ENCODE measurements at places on chromosomes 11 and 22.
A peak's percentile ranks its signal among the peaks of the same experiment; 100 is the strongest.

DNA sequence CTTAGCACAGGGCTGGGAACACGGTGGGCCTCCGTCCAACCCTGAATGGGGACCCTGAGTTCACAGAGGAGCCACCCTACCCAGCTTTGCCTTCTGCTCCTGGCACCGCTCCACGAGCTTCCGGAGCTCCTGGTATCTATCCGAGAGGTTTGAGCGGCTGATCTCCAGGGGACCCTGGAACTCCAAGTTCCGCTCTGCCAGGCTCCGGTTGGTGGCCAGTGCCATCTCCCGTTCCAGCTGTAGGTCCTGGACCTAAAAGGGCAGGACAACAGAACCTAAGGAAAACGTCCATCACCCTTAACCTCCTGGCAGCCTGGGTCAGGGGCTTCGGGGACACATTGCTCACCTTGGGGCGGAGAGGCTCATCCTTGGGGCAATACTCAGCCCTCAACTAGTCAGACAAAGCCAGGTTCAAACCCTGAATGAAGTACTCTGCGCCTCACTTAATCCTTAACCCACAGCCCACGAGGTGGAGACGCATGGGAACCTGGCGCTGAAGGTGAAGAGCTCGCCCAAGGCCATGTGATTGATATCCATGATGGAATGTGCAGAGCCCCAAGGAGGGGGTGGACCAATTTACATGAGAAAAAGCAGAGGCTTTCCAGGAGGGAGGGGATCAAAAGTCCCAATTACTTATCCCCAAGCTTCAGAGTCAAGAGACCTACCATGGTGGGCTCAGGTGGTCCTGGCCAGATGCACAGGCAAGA, 27.1 kb downstream of the VPS37C start:
- DNase-seq: no peak

- DNase-seq: no peak
Measured at GRCh38 chr22:43036282-43036829, 21.4 kb upstream of the PACSIN2 start.

- no peak for DNase-seq
Measured at GRCh38 chr22:20889025-20889704, 28.0 kb upstream of the CRKL start.

GRCh38 chr11:18669219-18669596, 29.4 kb upstream of the TMEM86A start:
- DNase-seq: no peak

DNA sequence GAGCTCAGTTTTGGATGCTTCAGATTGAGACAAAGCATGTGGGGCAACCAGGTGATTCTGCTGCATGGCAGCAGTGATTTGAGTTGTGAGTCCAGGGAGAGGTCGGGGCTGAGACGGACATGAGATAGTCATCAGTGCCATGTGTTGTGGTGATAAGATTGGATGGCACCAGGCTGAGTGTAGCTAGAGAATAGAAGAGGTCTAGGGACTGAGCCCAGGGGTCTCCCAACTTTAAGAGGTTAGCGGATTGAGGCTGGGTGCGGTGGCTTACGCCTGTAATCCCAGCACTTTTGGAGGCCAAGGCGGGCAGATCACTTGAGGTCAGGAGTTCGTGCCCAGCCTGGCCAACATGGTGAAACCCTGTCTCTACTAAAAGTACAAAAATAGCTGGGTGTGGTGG, 6.3 kb upstream of the CTSD start:
- no peak for DNase-seq

DNA sequence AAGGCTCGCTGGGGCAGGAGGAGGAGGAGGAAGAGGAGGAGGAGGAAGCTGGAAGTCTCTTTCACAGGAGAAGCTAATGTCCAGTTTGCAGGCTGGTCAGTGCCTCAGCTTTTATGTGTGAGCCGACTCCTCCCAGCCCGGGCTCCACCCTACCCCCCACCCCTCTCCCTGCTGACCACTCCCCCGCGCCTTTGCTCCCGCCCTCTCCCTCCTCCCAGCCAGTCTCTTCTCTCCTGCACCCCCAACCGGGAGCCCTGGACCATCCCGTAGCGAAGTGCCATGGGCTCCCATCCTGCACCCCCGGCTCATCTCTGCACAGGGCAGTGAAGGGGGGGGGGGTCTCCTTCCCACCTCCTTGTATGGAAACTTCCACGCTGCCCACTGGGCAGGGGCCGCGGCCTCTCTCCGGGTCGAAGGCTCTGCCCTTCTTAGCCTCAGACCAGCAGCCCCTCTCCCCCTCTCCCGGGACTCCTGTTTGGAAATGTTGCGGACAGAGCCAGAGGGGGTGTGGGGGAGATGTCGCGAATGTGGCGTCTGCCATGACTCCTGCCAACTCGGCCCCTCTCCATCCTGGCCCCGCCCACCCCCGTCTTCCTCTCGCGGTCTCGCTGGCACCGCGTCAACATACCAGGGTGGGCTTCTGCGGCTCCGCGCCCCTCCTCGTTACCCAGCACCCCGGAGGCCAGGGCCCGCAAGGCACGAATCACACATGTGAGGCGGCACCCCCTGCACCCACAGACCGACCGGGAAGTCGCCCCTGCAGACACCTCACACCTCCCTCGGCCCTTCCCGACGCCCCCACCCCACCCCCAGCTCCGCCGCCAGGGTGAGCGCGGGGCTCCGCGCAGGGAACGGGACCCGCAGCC, 1.8 kb downstream of the IGF2 start:
- DNase-seq: peak; percentile 98

- no peak for DNase-seq
Measured at GRCh38 chr11:33225371-33225770, 31.8 kb upstream of the HIPK3 start.

DNA sequence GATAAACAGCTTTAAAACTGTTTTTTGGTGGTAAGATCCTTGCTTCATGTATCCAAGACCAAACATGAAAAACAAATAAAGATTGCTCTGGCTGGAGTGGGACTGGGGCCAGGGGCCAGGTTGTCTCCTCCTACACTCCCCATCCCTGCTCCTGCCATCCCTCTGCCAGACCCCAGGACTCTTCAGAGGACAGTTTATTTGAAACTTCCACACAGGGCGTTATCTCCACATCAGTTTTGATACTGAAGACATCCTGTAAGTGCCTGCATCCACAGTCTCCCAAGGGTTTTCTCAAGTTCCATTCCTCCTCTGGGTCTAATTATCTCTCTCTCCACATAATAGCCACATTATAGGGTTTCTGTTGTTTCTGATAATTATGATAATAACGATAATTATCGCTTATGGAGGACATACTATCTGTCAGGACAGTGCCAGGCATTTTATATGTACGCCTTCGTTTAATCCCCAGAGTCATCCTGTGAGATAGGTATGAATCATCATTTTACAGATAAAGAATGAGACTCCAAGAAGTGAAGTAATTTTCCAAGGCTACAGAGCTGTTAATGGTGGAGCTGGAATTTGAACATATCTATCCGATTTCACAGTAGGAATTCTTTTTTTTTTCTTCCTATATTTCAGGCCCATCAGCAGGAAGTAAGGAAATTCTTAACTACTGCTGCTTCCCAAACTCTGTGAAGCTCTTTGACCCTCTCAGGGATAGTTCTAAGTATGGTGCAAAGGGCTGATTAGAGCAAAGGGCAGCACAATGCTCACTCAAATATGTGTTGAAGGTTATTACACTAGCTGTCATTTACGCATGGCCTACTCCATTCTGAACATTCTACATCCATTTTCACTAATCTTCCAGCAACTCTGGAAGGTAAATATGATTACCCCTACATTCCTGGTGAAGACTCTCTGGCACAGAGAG, 488.0 kb upstream of the CCDC90B start:
- DNase-seq: no peak

DNA sequence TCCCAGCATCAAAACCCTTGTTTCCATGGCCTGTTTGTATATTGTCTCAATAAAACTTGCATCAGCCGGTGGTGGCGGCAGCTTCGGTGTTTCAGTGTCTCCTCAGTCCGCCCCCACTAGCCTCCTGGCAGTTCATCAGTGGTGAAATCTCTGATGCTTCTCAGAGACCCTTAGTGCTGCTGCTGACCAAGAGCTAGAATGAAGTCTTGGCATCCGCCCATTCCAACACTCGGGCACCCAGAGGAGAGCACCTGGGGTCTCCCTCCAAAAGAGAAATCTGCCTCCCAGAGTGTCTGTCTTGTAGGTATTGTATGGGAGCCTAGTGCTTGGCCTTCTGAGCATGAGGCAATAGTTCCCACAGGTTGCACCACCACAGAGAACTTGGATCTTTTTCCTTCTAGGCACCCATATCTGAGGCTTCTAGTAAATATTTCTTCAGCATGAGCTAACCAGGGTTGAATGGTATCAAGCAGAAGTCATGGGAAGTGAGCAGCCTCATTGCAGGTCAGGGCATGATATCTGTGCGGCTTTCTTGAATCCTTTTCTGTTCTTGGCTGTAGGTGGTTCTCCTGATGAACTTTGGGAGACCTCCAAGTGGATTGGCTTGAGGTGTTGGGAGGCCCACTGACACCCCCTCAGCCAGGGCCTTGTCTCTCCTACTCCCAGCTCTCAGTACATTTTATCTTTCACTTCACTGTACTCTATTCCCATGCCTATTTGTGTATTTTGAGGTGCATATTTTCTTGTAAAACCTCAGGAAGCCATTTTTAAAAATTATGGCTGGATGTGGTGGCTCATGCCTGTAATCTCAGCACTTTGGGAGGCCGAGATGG, 13.2 kb upstream of the AIFM3 start:
- no peak for DNase-seq

DNA sequence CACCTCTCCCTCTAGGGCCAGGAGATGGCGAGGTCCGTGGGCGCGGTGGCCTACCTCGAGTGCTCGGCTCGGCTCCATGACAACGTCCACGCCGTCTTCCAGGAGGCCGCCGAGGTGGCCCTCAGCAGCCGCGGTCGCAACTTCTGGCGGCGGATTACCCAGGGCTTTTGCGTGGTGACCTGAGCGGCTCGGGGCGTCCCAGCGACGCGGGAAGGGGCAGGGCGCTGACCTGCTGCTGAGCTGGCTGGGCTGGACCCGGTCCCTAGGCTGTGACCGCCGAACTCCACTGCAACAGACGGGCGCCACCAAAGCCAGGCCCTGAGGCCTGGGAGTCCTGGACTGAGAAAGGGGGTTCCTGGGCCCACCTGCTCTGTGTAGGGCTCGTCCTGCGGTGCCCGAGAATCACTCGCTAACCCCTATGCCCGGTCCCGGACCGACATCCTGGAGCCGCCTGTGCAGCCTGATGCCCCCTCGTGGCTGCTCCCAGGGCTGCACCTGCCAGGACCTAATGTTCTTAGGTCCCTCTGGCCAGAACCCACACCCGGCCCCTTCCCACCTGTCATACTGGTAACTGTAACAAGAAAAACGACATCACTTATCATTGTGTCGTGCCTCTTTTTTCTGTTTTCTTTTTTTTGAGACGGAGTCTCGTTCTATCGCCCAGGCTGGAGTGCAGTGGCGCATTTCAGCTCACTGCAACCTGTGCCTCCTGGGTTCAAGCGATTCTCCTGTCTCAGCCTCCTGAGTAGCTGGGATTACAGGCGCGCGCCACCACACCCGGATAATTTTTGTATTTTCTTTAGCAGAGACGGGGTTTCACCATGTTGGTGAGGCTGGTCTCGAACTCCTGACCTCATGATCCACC, 15.0 kb downstream of the RHOD start:
- peak; percentile 100 for DNase-seq

DNA sequence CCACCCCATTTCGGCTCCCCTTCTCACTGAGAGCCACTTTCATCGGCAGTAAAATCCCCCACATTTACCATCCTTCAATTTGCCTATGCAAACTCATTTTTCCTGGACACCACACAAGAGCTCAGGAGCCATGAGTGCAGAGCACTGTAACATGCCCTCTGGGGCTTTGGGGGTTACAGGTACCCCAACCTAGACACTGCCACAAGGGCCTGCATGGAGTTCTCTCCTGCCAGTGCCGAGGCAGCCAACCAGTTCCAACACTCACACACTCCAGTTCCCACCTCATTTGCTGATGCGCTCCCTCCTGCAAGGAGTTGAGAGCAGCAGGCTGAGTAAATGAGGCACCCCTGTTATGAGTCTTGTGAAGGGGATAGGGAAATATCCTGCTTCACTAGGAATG, 76.1 kb downstream of the SMCO4 start:
- no peak for DNase-seq

- no peak for DNase-seq
Measured at GRCh38 chr22:37190262-37190780, 2.3 kb upstream of the C1QTNF6 start.

- DNase-seq: no peak
Measured at GRCh38 chr11:86621854-86622253, 50.6 kb downstream of the ME3 start.

DNA sequence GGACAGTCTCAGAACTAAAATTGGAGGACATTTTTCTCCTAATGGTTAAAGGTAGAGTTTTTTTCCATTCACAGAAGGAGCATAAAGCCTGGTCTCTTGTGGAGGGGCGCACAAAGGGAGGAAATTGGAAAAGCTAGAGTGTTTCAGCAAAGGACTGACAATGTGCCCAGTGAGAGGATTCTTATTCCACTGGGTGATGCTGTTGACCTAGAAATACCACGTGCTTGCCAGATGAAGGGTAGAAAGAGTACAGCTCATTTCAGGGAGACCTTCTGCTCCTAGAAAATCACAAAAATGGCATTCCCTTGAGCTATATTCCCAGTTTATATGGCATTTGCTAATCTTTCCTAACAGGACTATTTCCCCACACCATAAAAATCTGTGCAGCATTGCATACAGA, 21.1 kb downstream of the MS4A6E start:
- no peak for DNase-seq

DNA sequence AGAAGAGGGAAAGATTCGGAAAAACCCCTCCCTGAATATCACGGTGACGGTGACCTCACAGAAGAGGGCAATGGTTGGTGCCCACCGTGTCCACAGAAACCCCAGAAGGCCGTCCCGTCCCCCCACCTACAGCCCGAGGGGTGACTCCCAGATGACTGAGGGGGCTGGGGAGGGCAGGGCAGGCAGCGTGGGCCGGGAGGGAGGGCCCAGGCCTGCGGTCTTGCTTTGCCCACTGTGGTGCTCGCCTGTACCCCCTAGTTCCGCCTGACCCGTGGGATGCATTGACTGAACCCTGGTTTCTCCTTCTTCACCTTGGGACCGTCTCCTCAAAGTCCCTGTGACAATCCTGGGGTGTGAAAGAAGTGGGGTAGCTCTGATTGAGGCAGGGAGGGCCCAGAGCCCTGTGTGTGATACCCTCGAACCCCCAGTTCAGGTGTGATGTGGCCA, 526.7 kb downstream of the BRD1 start:
- no peak for DNase-seq

- no peak for DNase-seq
Measured at GRCh38 chr11:110425751-110426545, 3.8 kb upstream of the FDX1 start.

DNA sequence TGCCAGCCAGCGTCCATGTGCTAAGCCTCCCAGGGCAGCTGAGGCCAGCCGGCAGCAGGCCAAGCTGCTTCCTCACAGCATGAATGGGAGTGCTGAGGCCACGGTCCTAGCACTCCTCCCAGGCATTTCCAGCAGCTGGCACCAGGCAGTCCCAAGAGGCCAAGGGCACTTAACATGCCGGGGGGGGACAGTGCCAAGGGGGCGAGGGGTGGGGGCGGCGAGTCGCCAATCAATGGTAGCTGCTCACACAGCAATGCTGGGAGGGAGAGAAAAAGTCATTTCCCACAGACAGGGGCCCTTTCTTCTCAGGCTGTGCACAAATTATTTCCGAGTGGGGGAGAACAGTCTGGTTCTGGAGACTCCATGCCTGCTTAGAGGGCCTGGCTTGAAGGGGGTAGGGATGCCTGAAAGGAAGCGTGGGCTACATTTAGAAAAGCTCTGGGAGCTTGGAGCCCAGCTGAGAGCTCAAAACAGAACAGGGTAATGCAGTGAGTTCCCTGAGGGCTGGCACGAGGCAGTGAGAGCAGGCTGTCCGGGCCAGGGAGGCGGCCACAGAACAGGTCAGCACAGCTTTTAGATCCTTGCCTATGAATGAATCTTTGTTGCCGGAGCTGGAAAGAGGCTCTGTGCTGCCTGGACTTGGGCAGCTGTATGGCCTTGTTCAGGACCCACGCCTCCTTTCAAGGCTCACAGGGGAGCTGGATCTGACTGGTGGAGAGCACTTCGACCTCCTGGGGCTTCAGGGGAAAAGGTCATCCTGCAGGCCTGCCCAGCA, 14.4 kb upstream of the TBC1D10A start:
- no peak for DNase-seq

All from HuH-7.5 (cell line).